ENCODE measurements at places on chromosomes 1 and 21.

GRCh38 chr1:212600980-212601379 lies 7.6 kb upstream of the ATF3 start:
- DNase-seq: no peak

GRCh38 chr1:16151196-16151994 lies 4.5 kb downstream of the EPHA2 start:
- peak; percentile 49 for DNase-seq

GRCh38 chr1:234498448-234499118 lies 19.6 kb upstream of the TARBP1 start:
- DNase-seq: no peak

DNA sequence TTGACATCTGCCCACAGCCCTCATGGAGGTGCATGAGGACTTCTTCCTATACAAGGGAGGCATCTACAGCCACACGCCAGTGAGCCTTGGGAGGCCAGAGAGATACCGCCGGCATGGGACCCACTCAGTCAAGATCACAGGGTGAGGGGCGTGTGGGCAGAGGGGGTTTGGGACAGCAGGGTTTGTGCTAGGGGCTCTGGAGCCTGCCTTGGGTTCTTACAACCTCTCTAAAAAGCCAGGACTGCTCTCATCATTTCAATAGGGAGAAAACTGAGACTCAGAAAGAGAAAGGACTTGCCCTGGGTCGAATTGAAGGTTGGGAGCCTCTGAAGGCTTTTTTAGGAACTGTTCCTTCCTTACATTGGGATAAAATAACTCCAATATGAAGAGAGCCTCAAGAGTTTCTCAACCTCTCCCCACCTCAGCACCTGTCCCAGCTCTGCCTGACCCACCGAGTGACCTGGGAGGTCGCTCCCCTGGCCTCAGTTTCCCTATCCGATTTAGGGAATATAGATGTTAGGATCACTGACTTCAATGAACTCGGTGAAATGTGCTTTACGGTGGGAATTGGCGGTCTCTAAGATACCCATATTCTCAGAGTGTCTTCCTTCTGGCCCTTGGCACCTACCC lies 9.5 kb downstream of the TINAGL1 start:
- no peak for DNase-seq

- DNase-seq: no peak
Measured at GRCh38 chr1:40855513-40855912, 6.7 kb downstream of the CITED4 start.

DNA sequence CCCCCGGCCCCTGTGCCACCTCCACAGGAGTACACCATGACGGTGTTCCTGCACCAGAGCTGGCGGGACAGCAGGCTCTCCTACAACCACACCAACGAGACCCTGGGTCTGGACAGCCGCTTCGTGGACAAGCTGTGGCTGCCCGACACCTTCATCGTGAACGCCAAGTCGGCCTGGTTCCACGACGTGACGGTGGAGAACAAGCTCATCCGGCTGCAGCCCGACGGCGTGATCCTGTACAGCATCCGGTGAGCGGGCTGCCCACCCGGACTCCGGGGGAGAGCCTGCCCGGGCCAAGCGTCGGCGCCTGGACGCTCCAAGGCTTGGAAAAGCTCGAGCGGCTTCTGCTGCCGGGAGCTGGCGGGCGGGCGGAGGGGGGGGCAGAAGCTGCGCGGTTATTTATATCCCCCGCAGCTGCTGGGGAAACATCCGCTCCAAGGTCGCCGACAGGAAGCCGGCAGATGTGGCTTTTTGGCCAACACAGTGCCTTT lies 6.4 kb downstream of the GABRD start:
- no peak for DNase-seq

DNA sequence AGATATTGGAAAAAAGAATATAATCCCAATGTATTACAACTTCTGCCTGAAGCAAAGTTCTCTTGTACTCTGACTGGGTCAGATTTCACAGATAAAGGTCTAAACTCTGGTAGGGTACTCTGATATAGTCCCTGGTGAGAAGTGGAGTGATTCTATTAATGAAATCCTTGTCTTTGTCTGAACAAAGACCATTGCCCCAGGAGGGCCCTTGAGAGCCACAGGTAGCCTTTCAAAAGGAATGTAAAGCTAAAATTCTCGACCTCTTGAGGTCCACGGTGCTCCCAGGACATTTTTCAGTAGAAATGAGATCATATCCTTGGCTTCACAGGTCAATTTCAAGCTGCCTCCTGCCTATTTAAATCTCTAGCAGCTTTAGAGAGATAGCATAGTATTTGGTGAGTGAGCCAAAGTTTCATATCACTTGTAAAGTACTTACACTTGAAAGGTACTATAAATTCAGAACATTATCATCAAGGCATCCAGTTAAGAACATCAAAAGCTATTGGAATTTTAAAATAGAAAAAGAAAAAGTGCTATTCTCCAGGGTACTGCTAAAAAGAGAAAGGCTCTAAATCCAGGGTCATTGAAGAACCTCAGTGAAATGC lies 10.1 kb downstream of the TNNI3K start:
- no peak for DNase-seq

DNA sequence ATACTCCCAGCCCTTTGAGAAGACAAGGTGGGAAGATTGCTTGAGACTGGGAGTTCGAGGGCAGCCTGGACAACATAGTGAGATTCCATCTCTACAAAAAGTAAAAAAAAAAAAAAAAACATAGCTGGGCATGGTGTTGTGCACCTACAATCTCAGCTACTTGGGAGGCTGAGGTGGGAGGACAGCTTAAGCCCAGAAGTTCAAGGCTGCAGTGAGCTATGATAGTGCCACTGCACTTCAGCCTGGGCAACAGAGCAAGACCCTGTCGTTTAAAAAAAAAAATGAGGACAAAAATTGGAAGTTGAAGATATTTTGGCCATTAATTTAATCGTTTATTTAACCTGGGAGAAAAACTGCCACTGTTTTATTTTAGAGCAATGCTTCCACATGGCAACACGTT lies 1.1 kb downstream of the URB1 start:
- DNase-seq: no peak

- no peak for DNase-seq
Measured at GRCh38 chr1:150963321-150964163, 11.1 kb downstream of the CERS2 start.

Data from A172 (cell line).